Upper lobe of right lung (tissue), 1 donor: ENCODE measurements at places on chromosomes 5 and 9. TPM values are rescaled to one million over a fixed set of nuclear protein-coding genes. Genes with fewer than 3 reads are reported as not detected.

- no peak overlapping the region for H3K27ac ChIP-seq
- DNase-seq: no peak
- H3K4me1 ChIP-seq: no peaks in the 10 kb centered on the region
- H3K27me3 ChIP-seq: no peaks in the 10 kb centered on the region
Observed at GRCh38 chr5:160064417-160064810, 54.8 kb downstream of the PWWP2A start.

- H3K36me3 ChIP-seq: no peaks in the 10 kb centered on the region
- DNase-seq: no peak
- no peaks in the 10 kb centered on the region for H3K27me3 ChIP-seq
- H3K4me3 ChIP-seq: no peak overlapping the region
- H3K27ac ChIP-seq: no peak overlapping the region
- peaks cover 7% of the 10 kb centered on the region for H3K4me1 ChIP-seq
Observed at GRCh38 chr5:81239613-81240012, 6.5 kb downstream of the CKMT2 start.

DNA sequence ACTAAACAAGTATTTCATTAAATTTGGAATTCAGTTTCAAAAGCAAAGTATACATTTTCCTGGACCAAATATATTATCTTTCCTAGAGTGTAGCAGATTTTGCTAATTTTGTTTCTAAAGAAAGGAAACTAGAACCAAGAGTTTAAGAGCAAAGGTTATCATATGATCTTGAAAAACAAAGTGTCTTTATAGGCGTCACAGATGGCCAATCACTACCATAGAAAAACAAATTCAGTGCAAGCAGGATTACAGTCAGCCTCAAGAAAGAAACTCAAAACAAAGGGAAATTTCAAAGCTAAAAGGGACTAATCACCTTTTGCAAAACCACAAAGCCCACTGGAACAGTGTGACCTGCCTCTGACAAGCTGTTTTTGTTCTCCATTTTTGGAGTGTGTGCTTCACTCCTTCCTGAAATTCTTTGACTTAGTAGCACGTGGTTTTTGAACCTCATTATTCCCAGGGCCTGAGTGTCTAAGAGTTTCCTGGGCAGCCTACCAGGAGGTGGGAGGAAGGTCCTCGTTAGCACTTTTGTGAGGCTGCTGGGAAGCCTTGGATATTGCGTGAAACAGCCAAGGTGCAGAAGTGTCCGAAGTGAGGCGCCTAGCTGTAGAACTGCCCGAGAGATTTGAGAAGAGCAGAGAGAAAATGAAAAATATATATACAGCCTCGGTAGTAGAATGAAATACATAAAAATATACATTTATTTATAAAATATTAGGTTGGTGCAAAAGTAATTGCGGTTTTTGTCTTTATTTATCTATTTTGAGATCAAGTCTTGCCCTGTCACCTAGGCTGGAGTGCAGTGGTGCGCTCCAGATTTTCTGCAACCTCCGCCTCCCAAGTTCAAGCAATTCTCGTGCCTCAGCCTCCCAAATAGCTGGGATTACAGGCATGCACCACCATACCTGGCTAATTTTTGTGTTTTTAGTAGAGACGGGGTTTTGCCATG, 246.1 kb downstream of the MARCHF11 start:
- DNase-seq: no peak
- no peaks in the 10 kb centered on the region for H3K27me3 ChIP-seq
- no peak overlapping the region for H3K4me3 ChIP-seq
- peaks cover 11% of the 10 kb centered on the region for H3K36me3 ChIP-seq

DNA sequence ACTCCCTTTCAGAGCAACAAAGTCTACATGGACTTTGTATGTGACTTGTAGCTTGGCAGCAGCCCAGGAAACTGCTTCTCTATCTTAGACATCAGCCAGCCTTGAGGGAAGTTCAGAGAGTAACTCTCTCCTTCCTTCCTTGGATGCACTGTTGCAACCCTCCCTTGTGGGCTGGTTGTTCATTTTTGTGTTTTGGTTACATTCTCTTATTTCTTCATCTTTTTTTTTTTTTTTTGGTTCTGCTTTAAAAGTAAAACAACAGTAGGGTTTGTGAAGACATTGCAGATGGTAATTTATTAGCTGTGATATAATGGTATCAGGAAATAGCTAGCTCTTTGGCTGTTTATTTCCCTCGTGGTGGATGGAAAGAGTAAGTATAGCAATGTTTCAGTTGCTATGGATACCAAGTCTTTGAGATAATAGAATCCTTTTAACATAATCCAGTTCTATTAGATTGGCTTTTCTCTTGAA, 97.9 kb upstream of the MAMDC2 start:
- H3K4me3 ChIP-seq: no peak overlapping the region
- H3K4me1 ChIP-seq: no peaks in the 10 kb centered on the region
- no peaks in the 10 kb centered on the region for H3K27me3 ChIP-seq

Gene RLN2
- not detected for total RNA-seq
